ENCODE measurements at places on chromosomes 1 and 21.

- DNase-seq, result no peak
Measured at GRCh38 chr21:42047821-42048613, 23.1 kb upstream of the UMODL1 start.

DNA sequence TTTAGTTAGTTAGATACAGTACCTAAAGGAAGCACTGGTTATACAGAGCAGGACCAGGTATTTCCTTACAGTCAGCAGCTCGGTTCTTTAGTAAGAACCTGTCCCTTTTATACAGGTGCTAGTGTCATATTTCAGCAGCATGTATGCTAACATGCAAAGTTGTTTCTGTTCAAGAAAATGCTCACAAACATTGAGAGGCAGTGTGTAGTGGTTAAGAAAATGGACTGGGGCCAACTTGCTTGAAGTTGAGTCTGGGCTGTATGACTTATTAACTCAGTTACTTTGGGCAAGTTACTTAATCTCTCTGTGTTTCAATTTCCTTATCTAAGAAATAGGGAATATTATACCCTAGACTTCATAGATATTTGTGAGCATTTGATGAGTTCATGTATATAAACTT lies 31.1 kb downstream of the AK4 start:
- no peak for DNase-seq

GRCh38 chr1:3817821-3818597 lies 21.7 kb upstream of the LRRC47 start:
- no peak for DNase-seq

GRCh38 chr1:224201853-224202252 lies 18.8 kb downstream of the DEGS1 start:
- no peak for DNase-seq

DNA sequence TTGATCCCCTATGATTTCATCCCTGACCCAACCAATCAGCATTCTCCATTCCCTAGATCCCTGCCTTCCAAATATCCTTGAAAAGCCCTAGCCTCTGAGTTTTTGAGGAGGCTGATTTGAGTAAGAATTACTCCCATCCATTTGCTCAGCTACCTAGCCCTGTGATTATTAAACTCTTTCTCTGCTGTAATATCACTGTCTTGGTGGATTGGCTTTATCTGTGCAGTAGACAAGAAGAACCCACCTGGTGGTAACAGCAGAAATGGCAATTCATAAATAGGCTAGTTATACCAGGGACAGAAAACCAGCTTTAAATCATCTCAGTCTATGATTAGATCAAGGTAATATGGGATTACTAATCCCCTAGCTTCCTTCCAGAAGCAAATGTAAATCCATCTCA lies 13.0 kb downstream of the IL20 start:
- DNase-seq, result no peak

DNA sequence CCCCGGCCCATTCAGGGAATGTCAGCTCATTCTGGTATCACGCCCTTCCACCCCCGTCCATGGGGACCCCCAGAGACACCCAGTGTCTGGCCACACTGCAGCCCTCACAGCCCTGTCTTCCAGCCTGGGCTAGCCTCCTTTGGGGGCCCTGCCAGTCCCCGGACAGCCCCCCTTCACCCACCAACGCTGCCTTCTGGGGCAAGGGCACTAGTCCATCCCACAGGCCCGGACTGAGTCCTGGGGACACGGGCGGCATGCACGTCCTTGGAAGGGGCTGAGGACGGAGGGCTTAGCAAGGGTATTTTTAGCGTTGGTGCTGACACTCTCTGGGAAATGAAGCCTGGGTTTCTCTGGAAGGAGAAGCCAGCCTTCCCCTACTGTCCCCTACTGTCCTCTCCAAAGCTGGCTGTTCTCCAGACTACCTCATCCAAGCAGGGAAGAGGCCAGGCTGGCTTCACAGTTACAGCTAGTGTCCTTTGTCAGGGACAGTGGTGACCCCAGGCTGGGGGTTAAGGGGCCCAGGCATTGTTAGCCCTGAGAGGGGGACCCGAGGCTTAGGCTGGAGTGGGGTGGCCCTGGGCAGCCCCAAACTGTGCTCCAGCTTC lies 39.5 kb downstream of the COQ8A start:
- no peak for DNase-seq

DNA sequence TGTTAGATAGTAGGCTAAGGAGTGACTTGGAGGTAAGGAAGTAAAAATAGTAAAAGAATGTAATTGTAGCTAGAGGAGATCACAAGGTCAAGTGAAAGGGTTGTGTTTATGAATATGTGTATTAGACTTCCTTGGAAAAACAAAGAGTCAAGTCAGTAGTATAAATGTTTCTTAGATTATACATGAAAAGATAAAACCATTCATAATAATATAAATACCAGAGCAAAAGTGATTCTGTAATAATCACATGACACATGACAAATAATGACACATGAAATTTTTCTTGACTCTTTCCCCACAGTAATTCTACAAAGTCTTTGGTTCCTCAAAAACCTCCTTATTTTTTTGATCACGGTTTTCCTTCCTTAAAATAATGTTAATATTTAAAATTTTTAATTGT lies 56.4 kb downstream of the IVNS1ABP start:
- no peak for DNase-seq

- DNase-seq, result no peak
Measured at GRCh38 chr1:22796642-22797041, 86.0 kb downstream of the EPHB2 start.

DNA sequence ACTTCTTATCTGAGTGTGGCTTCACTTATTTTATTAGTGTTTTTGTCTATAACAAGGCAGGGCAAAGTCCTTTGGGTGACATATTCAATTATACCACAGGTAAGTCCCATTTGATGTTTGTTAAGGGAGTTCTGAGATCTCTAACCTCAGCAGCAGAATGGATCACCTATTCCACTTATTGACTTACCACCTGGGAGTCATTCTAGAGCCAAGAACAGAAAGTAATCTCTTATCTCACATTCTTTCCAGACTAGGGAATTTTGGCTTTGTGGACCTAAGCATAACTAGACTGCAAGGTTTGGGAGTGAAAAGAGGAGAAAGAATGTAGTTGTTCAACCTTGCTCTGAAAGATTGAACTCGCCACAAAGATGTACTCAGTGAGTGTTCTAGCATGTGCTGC lies 13.2 kb downstream of the FNDC7 start:
- no peak for DNase-seq

- no peak for DNase-seq
Measured at GRCh38 chr1:50458507-50458906, 35.3 kb upstream of the DMRTA2 start.

DNA sequence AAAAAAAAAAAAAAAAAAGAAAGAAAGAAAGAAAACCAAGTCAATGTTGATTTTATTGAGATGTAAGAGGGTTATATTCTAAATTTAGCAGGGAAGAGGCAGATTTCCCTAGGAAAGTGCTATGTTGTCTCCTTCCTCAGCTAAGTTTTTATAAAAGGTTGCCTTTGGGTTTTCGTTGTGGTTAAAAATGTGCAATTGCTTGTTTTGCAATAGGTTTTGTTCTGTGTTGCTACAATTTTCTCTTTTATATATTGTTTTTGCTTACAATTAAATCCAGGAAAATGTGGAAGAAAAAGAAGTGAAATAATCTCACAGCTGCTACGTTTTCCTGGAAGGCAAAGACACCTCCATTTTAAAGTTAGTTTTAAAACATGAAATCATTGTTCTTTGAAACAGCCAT lies 136.7 kb upstream of the C1orf105 start:
- DNase-seq, result no peak

DNA sequence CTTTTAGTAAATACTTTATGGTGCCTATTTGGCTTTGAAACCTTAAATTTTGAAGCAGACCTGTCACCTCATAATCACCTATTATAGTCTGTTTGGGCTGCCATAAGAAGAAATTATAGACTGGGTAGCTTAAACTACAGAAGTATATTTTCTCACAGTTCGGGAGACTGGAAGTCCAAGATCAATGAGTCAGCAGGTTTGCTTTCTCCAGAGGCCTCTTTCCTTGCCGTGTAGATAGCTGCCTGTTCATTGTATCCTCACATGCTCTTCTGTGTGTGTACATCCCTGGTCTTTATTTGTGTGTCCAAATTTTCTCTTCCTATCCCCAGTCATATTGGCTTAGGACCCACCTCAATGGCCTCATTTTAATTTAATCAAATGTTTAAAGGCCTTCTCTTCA lies 518.2 kb downstream of the ADGRL2 start:
- no peak for DNase-seq

DNA sequence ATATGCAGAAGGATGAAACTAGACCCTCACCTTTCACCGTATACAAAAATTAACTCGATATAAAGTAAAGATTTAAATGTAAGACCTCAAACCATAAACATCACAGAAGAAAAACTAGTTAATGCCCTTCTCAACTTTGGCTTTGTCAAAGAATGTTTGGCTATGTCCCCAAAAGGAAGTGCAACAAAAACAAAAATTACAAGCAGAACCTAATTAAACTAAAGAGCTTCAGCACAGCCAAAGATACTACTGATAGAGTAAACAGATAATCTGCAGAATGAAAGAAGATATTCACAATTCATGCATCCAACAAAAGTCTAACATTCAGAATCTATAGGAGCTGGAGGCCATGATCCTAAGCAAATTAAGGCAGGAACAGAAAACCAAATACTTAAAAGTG lies 824.6 kb upstream of the NEGR1 start:
- DNase-seq, result no peak

DNA sequence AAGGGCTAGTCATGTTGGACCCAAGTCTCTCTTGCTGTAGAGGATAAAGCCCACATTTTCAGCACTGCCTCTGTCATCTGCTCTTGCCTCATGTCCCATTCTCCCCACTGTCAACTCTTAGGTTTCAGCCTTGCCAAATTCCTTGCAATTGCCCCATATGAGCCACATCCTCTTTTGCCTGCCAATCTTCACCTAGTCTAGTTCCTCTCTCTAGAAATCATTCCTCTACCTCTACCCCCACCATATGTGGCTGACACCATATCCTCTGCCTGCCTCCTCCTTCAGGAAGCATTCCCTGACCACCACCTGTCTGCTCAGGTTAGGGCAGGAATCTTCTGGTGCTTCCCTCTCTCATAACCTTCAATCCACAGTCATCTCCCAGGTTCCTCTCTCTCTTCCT lies 38.2 kb downstream of the SLC9A1 start:
- DNase-seq, result no peak

DNA sequence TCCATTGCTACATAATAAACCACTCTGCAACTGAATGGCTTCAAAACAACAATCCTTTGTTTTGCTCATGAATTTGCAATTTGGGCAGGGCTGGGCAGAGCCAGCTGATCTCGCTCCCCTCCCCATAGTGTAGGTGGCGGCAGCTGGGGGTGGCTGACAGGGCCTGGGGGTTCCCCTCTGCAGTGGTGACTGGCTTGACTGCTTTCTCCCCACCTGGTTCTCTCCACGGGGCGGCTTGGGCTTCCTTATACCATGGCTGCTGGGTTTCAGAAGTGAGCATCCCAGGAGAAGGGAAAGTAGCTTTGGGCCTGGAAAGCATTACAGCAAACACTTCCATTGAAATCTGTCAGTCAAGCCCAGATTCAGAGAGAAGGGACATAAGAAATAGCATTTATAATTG lies 129.7 kb upstream of the ZBTB40 start:
- DNase-seq, result no peak

GRCh38 chr1:53393325-53393792 lies 65.5 kb upstream of the LRP8 start:
- no peak for DNase-seq

- no peak for DNase-seq
Measured at GRCh38 chr1:24927988-24928688, 1.9 kb downstream of the RUNX3 start.

DNA sequence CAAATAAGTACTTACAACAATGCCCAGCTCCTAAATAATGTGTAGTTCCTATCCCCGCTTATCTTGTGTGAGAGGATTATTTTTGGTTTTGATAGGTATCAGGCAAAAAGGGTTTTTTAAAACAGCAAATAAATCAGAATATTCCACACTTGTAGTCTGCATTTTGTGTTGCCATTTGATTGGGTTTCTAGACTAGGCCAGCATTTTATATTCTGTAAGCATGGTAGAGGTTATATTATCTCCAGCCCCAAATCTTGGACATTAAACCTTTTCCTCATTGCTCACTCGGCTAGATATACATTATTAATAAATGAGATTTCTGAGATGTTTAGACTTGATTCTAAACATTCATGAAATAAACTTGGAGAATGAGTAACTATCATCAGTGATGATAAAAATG lies 165.7 kb upstream of the C1orf21 start:
- DNase-seq, result no peak

GRCh38 chr1:115170377-115170776 lies 81.1 kb upstream of the TSPAN2 start:
- DNase-seq, result no peak

DNA sequence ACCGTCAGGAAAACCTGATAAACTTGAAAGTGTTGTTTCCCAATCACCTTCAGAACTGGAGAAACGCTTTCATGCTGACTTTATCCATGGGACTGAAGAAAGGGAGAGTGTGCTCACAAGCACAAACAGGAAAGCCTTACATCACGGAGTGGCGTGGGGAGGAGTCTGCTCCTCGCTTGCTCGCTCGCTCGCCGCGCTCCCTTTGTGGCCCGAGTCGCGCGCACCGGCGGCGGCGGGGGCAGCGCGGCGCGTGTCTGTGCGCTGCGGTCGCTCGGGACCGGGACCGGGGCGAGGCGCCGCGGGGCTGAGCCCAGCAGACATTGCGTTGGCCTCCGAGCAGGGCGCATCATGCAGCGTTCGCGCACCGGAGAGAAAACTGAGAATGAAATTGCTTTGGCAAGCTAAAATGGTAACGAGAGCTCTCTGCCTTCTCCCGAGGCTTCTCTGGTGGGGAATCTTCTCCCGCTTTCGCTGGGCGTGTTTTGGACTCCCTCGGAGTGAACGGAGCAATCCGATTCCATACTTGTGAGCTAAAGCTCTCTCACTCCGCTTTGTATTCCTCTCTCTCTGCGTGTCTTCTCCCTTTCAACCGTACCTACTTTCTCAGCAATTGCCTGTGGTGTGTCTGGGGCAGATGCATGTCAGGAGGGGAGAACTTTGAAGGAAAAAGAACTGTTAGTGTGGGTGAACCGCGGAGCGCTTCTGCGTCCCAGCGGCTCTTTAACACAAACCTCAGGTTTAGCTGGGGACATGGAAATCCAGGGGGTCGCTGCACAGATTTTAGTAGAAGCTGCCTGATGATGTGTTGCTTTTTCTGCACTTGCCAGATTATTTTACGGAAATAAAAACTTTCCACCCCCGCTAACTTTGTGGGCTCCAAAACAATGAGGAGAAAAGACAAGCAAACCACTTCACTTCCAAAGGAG lies at the start of gene RGL1:
Gene RGL1 (plus strand): TSS at position 205 of the 926 bp plus-strand sequence. CDS start 178 bp downstream, at position 383.
- no peak for DNase-seq

- DNase-seq, result no peak
Measured at GRCh38 chr1:16017461-16018303, at the start of gene HSPB7. Gene HSPB7, minus strand, starts transcription at chr1:16018043. Its CDS starts 80 bp downstream, at chr1:16017963.

GRCh38 chr1:78184460-78185072 lies 138.8 kb downstream of the GIPC2 start:
- no peak for DNase-seq
